ENCODE measurements at places on chromosomes 11 and 22.
A peak's percentile ranks its signal among the peaks of the same experiment; 100 is the strongest.

DNA sequence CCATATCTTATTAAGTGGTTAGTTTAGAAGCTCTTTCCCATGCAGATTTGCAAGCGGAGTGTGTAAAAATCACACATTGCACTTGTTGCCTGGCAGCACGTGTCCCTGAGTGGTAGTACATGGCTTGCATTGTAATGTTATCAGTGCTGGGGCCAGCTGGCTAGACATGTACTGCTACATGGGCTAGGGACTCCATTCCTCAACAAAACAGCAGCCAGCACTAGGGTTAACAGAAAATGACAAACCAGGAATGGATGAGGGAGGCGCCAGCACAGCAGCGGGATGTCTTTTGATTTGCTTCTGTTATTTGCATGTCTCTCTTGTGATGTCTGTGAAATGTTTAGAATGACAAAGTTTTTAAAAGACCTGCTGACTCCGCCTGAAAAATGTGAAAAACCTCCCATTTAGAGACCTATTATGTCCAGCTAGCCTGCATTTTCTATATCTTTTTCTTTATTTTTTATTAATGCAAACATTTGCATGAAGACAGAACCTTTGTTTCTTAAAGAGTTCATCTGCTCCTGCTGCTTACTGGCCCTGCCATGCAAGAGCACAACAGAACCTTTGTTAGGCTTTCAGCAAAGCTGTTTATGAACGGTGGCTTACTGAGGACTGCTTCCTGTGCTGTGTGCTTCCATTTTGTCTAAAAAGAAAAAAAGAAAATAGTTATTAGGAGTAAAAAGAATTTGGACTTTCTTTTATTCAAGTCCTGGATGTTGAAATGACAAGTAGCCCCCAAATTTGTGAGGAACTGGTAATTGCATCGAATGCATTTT lies 40.7 kb downstream of the CSTPP1 start:
- DNase-seq: peak; percentile 79

DNA sequence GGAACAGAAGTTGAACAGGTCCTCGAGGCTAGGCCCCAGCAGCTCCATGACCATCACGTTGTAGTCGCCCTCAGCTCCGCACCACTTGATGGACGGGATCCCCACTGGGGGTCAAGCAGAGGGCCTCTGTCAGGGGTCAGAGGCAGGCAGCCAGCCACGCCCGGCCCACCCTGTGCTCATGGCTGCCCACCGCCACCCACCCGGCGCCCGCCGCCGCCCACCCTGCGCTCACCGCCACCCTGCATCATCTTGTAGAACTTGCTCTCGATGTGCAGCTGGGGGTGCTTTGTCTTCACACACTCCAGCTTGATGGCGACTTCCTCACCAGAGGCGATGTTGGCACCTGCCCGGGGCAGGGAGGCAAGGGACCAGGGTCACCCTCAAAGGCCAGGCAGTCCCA lies 14.3 kb downstream of the CSNK1E start:
- no peak for DNase-seq

GRCh38 chr11:23789938-23790371 lies 706.9 kb upstream of the LUZP2 start:
- no peak for DNase-seq

DNA sequence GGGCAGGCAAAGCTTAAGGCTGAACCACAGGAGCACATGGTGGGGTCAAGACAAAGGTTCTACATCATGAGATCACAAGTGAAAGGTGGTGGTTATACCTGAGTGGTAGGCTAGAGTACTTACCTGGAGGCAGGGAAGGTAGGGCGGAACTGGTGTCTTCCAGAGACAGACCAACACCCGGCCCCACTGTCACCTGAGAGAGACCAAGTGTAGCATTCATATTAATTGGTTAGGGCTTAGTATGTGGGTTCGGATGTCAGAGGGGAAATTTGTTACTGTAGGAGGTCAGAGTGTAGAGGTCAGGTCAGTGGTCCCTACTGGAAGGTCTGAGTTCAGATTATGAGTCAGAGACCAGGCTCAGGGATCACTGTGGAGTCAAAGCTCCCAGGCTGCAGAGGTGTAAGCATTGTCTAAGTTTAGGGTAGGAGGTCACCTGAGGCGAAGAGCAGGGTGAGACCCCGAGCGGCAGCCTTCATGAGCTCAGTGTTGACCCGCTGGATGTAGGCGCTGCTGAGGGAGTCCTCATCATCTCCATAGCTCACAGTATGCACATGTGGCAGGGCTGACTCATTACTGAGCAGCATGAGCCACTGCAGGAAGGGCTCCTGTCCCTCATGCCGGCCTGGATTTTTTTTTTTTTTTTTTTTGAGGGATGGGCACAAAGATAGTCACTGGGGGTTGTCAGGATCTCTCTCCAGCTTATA lies 3.2 kb downstream of the TPP1 start:
- DNase-seq: no peak

DNA sequence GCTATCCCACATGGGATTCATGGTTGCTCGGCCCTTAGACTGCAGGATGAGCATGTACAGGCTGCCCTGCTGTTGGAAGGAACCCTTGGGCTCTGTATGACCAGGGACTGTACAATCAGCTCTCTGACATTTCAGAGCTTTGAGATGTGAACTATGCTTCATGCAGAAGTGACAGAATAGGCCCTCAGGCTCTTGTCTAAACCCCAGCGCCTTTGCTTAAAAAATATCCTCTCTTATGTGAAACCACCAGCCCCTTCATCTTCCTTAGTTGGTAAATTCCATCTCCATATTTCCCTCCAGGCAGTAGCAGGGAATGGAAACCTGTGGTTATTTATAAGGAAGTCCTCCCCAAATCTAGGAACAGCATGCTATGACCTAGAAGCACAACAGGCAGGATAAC lies 78.9 kb upstream of the PLET1 start:
- peak; percentile 80 for DNase-seq

DNA sequence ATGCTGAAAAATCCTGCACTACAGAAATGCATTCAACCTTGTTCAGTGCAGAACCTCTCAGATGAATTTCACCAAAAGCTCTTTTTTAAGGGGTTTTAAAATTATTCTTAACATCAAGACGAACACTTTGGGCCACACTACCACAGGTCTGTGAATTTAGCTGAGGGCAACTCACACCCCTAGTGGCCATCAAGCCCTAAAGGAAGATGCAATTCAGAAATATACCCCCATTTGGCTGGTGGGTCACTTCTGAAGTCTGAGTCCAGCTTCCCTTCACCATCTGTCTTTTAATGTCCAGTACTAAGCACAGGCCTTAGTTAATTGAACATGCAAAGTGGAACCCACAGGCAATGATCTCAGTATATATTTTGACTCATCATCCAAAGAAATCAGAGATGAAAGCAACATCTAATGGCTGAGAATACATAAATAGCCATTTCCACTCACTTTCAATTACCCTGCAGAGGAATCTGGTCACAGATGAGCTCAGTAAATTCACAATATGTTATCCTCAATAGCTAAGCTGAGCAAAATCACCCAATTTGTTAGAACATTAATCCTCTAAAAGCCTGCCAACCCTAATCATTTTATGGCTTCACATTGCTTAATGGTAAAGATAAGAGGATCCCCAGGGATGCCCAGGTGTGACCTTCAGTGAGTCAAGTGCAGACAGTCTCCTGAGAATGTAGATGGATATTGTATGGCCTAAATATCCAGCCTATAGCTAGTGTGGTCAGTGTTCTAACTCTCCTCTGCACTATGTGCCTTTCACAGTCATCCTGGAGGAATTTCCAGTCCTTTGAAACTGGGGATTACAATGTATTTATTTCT lies 50.3 kb downstream of the FAM76B start:
- no peak for DNase-seq

DNA sequence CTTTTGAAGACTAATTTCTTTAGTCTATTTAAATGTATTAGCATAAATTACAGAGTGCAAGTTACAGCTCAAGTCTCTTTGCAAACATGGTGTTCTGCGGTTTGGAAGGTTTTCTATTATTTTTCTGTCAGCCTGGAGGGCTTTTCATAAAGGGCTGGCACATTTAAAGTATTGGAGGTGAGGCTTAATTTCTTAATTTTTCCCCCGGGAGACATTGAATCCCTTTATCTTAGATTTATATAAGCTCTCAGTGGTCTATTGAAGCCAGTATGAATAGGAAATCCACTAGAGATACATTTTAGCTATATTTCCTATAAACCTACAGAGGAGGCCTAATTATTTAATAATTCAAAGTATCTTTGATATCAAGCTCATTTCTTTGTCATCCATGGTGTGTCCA lies 102.7 kb upstream of the CLPB start:
- no peak for DNase-seq

DNA sequence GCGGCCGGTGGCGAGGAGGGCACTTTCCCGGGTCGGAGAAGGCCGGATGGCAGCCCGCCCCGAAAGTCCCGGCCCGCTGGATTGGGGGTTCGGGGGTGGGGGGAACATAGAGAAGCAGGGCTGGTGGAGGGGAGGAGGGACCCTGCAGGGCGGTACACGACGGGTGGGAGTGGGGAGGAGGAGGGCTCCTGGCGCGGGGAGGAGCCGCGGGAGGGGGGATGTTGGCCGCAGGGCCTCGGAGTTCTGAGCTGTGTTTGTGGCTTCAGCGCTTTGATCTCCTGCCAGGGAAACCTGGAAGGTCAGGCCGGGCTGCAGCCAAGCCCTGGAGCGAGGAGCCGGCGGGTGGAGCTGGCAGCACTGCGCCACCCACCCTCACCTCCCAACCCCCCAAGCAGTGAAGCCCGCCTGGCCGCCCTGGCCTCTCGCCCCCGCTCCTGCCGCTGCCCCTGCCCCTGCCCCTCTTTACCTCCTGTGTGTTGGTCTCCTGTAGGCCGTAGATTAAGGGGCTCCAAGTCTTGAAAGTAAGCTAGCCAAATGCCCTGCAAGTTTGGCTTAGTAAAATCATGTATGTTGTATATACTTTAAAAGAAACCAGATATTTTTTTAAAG lies 30.9 kb downstream of the C22orf31 start:
- no peak for DNase-seq

DNA sequence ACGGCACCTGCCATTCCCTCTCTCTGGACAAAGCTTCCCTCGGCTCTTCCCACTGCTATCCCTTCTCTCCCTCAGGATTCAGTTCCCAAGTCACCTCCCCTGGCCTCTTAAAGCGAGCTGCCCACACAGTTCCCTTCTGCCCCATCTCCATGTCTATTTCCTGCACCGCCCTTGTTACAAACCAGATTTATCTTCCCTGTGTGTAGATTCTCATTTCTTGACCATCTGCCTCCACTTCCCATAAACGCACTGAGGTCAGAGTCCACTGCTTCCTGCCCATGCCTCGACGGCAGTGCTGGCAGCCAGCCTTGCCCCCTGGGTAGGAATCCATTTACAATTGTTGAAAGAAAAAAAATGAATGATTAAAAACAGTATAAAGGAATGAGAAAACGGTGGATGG lies 11.6 kb upstream of the APOBEC3B start:
- DNase-seq: no peak

DNA sequence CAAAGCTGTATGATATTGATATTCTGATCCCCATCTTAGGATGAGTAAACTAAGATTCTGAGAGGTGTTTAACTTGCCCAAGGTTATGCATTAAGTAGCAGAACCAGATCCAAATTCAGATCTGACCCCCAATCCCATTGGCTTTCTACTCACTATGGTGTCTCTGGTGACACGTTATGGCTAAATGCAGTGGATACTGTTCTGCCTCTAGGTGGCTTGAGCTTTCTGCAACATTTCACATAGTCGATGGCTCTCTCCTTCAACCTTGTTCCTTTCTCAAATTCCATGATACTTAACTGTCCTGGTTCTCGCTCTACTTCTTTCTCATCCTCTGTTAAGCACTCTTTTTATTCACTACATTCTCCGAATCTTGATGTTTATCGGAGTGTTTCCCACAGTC lies 9.4 kb downstream of the C11orf97 start:
- no peak for DNase-seq

GRCh38 chr11:10487002-10487647 lies 32.1 kb downstream of the AMPD3 start:
- no peak for DNase-seq

DNA sequence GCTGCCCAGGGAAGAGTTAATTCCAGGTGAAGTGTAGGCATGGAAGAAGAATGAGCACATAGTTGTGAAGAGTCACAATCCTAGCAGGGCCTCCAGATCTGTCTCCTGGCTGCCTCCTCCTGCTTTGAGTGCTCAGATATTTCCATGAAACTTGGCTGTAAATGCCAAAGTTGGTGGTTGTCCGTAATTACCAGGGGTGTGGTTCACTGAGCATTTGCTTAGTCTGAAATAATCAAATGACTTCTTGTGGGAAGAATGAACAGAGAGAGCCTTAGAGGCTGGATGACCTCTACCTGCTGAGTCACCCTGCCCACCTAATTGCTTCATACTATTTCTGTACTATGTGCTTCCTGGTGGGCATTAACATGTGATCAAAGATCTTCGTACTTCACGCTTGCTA lies 50.9 kb downstream of the APIP start:
- DNase-seq: no peak

- peak; percentile 14 for DNase-seq
Observed at GRCh38 chr11:8262552-8263108, 1.0 kb downstream of the LMO1 start.

- DNase-seq: no peak
Observed at GRCh38 chr22:49322231-49322630, 505.4 kb downstream of the BRD1 start.

DNA sequence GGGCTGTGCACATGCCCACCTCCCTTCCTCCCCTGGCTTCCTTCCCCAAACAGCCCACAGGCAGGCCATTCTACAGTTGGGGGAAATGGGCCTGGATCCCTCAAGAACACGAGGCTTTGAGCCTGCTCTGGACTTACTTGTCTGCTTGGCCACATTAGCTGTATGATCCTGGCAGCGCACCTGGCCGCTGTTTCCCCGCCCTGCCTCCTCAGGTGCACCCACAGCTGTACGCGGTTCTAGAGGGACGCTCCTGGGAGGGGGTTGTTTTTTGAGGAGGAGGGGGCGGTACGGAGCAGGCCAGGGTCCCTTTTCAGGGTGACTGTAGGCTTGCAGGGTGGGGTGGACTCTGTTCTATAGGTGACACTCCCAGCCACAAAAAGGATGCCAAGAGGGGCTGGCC lies 11.5 kb upstream of the SUN2 start:
- DNase-seq: no peak

DNA sequence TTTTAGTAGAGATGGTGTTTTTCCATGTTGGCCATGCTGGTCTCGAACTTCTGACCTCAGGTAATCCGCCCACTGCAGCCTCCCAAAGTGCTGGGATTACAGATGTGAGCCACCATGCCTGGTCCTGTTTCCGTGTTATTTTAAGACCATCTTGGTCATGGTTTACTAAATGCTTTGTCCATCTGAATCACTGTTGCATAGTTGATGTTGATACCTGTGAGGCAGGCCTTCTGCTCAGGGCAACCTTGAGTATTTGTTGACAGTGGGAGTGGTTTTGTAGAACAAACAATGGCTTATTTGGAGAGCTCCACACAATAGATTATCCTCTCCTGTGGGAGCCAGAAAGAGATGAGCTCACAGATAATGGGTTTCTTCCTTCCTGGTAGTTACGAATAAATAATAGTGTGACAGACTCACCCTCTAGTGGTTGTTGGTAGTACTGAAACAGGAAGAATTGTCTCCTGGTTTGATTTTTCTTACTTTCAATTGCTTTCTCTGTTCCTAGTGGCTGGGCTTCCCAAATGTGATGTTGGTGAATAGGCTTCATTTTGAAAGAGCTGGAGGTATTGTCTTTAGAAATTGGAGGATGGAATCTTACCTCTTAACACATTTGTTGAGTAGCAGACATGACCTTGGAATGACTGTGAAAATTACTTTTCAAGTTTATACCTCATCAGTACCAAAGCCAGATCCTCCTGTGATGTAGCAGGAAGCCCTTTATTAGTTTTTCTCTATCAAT lies 39.0 kb downstream of the CTNND1 start:
- peak; percentile 77 for DNase-seq
